Naive thymus-derived CD8-positive, alpha-beta T cell (primary cell): ENCODE measurements at places on chromosomes 2 and 18. TPM values are rescaled to one million over a fixed set of nuclear protein-coding genes. Genes with fewer than 3 reads are reported as not detected.

- DNase-seq: no peak
- H3K27me3 ChIP-seq: peaks cover 1% of the 10 kb centered on the region
- no peak overlapping the region for H3K27ac ChIP-seq
- H3K4me1 ChIP-seq: no peaks in the 10 kb centered on the region
- H3K4me3 ChIP-seq: no peak overlapping the region
These were observed 202.4 kb downstream of the ARL6IP6 start for GRCh38 chr2:152920846-152921245.

The VWC2L gene
- total RNA-seq: not detected

- H3K4me3 ChIP-seq: no peak overlapping the region
- H3K27me3 ChIP-seq: peaks cover 14% of the 10 kb centered on the region
- no peak overlapping the region for H3K27ac ChIP-seq
These were observed 168.5 kb upstream of the PXDN start for GRCh38 chr2:1912771-1913170.

- H3K36me3 ChIP-seq: peaks cover 71% of the 10 kb centered on the region
- H3K27me3 ChIP-seq: no peaks in the 10 kb centered on the region
- H3K4me1 ChIP-seq: peaks cover 31% of the 10 kb centered on the region
- no peak overlapping the region for H3K4me3 ChIP-seq
- H3K27ac ChIP-seq: no peak overlapping the region
These were observed 50.4 kb downstream of the MALT1 start for GRCh38 chr18:58721566-58722239.

The RAMP1 gene
- total RNA-seq: not detected

- no peaks in the 10 kb centered on the region for H3K27me3 ChIP-seq
- DNase-seq: no peak
- no peak overlapping the region for H3K27ac ChIP-seq
- H3K4me3 ChIP-seq: no peak overlapping the region
These were observed 791.3 kb downstream of the PLCL1 start for GRCh38 chr2:198595721-198596120.

GRCh38 chr2:176101842-176102241 lies 2.2 kb downstream of the HOXD12 start:
- DNase-seq: peak; percentile 28
- peaks cover 12% of the 10 kb centered on the region for H3K36me3 ChIP-seq
- no peak overlapping the region for H3K27ac ChIP-seq
- H3K4me1 ChIP-seq: peaks cover 37% of the 10 kb centered on the region

DNA sequence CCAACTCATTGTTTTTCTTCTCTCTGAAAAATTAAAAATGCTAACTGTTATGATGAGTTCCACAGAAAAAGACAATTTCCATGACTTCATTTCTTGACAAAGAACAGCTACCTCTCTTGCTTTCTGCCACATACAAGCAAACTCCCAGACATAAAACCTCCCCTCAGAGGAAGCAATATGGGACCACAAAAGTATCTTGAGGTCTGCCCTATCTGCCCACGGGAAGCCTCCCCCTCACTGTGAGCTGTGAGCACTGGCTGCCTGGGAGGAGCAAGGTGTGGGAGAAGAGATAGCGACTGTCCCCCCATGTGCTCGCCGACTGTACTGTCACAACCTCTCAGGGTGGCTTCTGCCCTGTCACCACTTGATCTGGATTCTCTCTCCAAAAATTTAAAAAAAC lies 69.7 kb upstream of the NRP2 start:
- peak overlapping the region; percentile 10 for H3K4me3 ChIP-seq
- no peak overlapping the region for H3K27ac ChIP-seq
- DNase-seq: peak; percentile 4
- peaks cover 18% of the 10 kb centered on the region for H3K4me1 ChIP-seq
- no peaks in the 10 kb centered on the region for H3K36me3 ChIP-seq

The COLEC11 gene
- 1.8 TPM for total RNA-seq

The AQP4 gene
- not detected for total RNA-seq

The SKOR2 gene
- not detected for total RNA-seq

- H3K4me1 ChIP-seq: peaks cover 79% of the 10 kb centered on the region
- peak overlapping the region; percentile 96 for H3K27ac ChIP-seq
- H3K27me3 ChIP-seq: no peaks in the 10 kb centered on the region
These were observed 160.0 kb downstream of the UBE2E3 start for GRCh38 chr2:181140414-181140813.

DNA sequence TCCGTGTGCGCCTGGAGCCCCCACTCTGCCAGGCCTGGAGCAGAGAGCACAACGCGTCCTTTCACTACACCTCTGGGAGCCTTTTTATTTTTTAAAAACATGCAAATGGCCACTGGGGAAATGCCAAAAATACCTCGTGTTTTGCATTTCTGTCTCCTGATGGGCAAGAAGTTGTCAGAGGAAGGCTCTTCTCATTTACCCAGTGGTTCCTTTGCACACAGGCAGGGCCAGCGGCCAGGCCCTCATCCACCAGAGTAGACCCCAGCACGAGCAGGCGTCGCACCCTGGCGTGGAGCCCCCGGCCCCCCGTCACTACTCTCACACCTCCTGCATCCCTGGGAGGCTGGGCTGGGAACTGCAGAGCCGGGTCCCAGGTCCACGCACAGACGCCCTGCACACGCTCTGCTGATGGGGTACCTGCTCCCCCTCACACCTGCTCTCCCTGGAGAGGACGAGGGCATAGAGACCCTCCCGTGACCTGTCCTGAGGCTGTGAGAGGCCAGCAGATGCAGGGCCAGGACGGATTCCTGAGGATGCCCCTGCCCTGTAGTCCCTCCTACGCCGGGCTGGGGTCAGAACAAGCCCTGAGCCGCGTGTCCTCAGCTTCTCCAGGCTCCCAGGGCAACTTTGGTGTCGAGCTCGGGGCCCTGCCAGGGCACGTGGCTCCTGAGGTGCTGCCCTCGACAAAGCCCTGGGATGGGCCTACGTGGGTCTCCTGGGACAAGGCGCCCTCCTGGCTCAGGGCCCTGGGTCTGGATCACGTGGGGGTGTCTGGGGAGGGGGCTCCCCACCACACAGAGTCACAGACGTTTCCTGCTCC lies 65.0 kb downstream of the NFATC1 start:
- no peaks in the 10 kb centered on the region for H3K27me3 ChIP-seq
- H3K4me3 ChIP-seq: peak overlapping the region; percentile 68
- H3K36me3 ChIP-seq: no peaks in the 10 kb centered on the region
- H3K4me1 ChIP-seq: peaks cover 19% of the 10 kb centered on the region

DNA sequence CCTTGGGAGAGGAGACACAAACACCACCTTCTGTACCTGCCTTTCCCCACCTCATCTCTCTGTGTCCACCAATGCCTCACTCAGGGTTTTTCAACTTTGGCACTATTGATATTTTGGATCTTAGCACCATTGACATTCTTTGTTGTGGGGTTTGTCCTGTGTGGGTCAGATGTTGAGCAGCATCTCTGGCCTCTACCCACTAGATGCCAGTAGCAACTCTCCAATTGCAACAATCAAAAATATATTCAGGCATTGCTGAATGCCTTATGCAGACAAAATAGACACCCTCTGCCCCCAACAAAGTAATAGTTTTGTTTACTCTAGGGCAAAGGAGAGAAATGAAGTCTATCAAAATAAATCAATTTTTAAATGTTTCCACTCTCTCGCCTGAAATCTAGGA lies 1384.3 kb upstream of the NXPH2 start:
- H3K4me1 ChIP-seq: no peaks in the 10 kb centered on the region
- no peak for DNase-seq
- peaks cover 6% of the 10 kb centered on the region for H3K36me3 ChIP-seq
- H3K4me3 ChIP-seq: no peak overlapping the region
- H3K27ac ChIP-seq: no peak overlapping the region

The CRYGC gene
- total RNA-seq: not detected

- H3K27me3 ChIP-seq: peaks cover 49% of the 10 kb centered on the region
- no peak overlapping the region for H3K4me3 ChIP-seq
- no peaks in the 10 kb centered on the region for H3K36me3 ChIP-seq
- no peak overlapping the region for H3K27ac ChIP-seq
These were observed 7.5 kb upstream of the DLX2 start for GRCh38 chr2:172109988-172110811.

The SPHKAP gene
- not detected for total RNA-seq

GRCh38 chr18:68478246-68478645 lies 236.7 kb downstream of the TMX3 start:
- no peaks in the 10 kb centered on the region for H3K27me3 ChIP-seq
- H3K36me3 ChIP-seq: no peaks in the 10 kb centered on the region
- no peak overlapping the region for H3K27ac ChIP-seq
- no peak for DNase-seq
- H3K4me1 ChIP-seq: no peaks in the 10 kb centered on the region

DNA sequence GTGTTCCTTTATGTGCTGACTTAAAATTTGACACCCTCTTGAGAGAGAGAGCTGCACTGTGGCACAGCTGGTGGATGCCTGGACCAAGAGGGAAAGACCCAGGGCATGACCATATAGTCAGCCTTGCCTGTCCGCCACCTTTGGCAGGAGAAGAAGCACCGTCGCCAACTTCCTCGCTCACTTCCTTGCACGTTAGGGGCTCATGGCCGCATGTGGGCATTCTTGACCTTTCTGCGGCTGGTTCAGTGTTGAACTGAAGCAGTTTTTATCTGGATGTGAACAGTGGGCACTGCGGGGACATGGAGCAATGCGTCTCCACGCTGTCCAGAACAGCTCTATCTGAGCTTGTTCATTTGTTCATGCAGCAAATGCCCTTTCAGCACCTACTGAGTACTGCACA lies 66.9 kb downstream of the TRAPPC12 start:
- no peaks in the 10 kb centered on the region for H3K27me3 ChIP-seq
- no peak overlapping the region for H3K27ac ChIP-seq
- peaks cover 82% of the 10 kb centered on the region for H3K36me3 ChIP-seq
- DNase-seq: no peak

GRCh38 chr2:62363166-62363565 lies 142.8 kb downstream of the TMEM17 start:
- no peak overlapping the region for H3K27ac ChIP-seq
- peaks cover 3% of the 10 kb centered on the region for H3K27me3 ChIP-seq
- H3K4me1 ChIP-seq: peaks cover 3% of the 10 kb centered on the region
- no peak overlapping the region for H3K4me3 ChIP-seq
- no peaks in the 10 kb centered on the region for H3K36me3 ChIP-seq
- no peak for DNase-seq

- peak overlapping the region; percentile 98 for H3K27ac ChIP-seq
- peak overlapping the region; percentile 88 for H3K4me3 ChIP-seq
- H3K36me3 ChIP-seq: peaks cover 22% of the 10 kb centered on the region
These were observed 438 bp downstream of the HSPE1 start for GRCh38 chr2:197500503-197501131.

- peak overlapping the region; percentile 88 for H3K4me3 ChIP-seq
- no peaks in the 10 kb centered on the region for H3K27me3 ChIP-seq
- H3K27ac ChIP-seq: peak overlapping the region; percentile 98
- peaks cover 58% of the 10 kb centered on the region for H3K4me1 ChIP-seq
These were observed 2.3 kb downstream of the HSPD1 start for GRCh38 chr2:197497326-197497725.

The FHOD3 gene
- total RNA-seq: not detected

The KCNG2 gene
- not detected for total RNA-seq

DNA sequence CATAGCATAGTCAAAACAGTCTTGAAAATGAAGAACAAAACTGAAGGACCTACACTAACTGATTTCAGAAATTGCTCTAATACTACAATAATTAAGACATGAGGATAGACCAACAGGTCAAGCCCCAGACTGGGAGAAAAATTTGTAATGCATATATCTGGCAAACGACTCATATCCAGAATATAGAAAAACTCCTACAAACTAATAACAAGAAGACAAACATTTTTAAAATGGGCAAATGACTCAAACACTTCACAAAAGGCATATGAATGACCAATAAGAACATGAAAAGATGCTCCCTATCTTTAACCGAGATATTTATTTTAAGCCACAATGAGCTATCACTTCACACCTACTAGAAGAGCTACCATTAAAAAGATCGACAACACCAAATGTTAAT lies 14.2 kb downstream of the TGFBRAP1 start:
- H3K4me1 ChIP-seq: peaks cover 18% of the 10 kb centered on the region
- no peak for DNase-seq
- H3K27me3 ChIP-seq: no peaks in the 10 kb centered on the region
- no peak overlapping the region for H3K27ac ChIP-seq
- H3K4me3 ChIP-seq: no peak overlapping the region
- no peaks in the 10 kb centered on the region for H3K36me3 ChIP-seq

DNA sequence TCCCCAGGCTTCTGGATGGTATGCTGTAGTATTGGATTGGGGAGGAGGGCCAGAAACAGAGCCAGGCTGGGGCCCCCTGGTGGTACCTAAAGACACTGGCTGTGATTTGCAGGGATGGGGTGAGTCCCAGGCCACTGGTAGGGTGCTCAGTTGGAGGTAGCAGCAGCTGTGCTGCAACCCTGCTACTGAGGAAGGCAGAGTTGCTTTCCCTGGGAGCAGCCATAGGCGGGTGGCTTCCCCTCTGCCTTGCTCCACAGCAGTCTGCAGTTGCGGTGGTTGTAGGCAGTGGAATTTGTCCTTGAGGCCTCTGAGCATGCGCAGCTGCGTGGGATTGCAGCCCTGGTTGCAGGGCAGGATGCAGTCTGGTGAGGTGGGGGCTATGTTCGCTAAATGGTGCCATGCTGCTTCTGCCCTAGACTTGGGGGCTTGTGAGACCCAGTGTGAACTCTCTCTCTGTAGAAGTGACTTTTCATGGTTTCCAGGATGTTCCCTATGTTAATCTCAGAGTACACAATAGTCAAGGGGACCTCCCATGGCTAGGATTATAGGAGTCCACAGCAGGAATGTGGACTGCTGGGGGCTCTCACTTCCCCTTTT lies 443.5 kb downstream of the XIRP2 start:
- no peak overlapping the region for H3K4me3 ChIP-seq
- no peak for DNase-seq
- no peak overlapping the region for H3K27ac ChIP-seq
- peaks cover 2% of the 10 kb centered on the region for H3K27me3 ChIP-seq
- H3K36me3 ChIP-seq: no peaks in the 10 kb centered on the region
